ENCODE measurements at places on chromosomes 11 and 22.

GRCh38 chr22:27438271-27438980, 363.1 kb downstream of the MN1 start:
- no peaks in the 10 kb centered on the region for H3K4me1 ChIP-seq
- H3K4me3 ChIP-seq: no peak overlapping the region
- no peak overlapping the region for H3K27ac ChIP-seq
- no peaks in the 10 kb centered on the region for H3K36me3 ChIP-seq

GRCh38 chr11:80849253-80849652, 1408.4 kb upstream of the TENM4 start:
- H3K4me3 ChIP-seq: no peak overlapping the region
- H3K36me3 ChIP-seq: no peaks in the 10 kb centered on the region
- no peak for DNase-seq

DNA sequence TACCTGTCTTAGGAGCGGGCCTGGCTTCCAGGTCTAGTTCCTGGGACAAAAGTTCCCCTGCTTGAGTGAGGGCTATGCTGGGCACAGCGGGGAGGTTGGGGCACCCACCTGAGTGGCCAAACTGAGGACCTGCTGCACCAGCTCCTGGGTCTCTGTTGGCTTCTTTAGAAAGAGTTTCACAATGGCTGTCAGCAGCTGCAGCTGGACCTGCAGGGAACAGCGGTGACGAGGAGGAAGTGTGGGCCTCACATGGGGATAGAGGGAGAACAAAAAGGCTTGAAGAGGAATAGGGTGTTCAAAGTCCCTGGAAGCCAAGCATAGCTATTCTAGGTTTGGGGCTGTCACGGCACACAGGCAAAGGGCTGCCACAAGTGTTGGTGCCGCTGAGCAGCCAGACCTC, 26.7 kb upstream of the RASL10A start:
- H3K4me1 ChIP-seq: no peaks in the 10 kb centered on the region
- no peak for DNase-seq
- H3K4me3 ChIP-seq: no peak overlapping the region
- H3K27ac ChIP-seq: no peak overlapping the region
- H3K36me3 ChIP-seq: peaks cover 40% of the 10 kb centered on the region

DNA sequence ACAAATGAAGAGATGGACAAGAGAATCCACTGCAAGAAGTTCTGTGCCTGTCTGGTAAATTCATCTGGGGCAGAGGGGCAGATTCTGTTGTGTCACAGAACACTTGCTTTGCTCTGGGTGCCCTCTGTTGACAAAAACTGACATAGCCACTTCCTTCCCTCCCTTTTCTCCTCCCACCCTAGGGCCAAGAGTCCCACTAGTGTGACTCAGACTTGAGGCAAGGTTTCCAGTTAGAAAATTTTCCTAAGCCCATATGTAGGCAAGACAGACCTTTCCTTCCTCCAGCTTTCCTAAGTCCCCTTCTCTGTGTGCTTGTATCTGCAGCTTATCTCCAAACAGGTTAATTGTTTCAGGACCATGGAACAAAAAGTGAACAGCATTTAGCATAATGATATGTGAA, 106.8 kb downstream of the RBFOX2 start:
- H3K27ac ChIP-seq: no peak overlapping the region
- no peak overlapping the region for H3K4me3 ChIP-seq
- H3K27me3 ChIP-seq: peaks cover 3% of the 10 kb centered on the region

- no peaks in the 10 kb centered on the region for H3K4me1 ChIP-seq
- H3K27me3 ChIP-seq: no peaks in the 10 kb centered on the region
- DNase-seq: no peak
- H3K4me3 ChIP-seq: no peak overlapping the region
Measured at GRCh38 chr11:8415195-8415594, 151.5 kb upstream of the LMO1 start.

DNA sequence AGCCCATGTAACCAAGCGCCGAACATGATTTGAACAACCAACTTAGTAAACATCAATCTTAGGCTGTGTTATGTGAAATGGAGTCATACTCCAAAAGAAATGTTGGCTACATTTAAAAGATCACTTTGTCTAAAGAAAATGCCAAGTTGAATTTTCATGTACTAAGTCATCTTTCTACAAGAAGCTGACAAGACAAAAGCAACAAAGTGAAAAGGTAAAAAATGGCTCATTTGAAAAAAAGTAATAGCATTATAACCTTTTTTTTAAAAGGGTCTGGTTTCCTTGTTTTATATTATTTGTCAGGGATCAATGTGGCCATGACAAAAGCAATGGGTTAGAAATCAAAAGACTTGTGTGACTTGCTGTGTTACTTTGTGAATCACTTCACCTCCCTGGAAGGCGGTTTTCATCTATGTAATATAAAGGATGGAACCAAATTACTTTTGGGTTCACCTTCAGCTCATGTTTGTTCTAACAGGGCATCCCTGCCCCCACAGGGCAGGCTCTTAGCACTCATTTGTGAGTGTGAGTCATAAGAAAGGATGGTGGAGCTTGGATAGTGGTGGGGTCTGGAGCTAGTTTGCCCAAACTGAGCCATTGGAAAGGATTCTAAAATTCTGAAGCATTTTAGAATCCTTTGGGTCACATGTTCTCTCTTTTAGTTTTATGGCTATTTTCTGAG, 131.9 kb upstream of the MTMR2 start:
- peaks cover 47% of the 10 kb centered on the region for H3K4me1 ChIP-seq
- no peaks in the 10 kb centered on the region for H3K27me3 ChIP-seq
- peaks cover 9% of the 10 kb centered on the region for H3K36me3 ChIP-seq
- H3K4me3 ChIP-seq: no peak overlapping the region
- no peak overlapping the region for H3K27ac ChIP-seq

DNA sequence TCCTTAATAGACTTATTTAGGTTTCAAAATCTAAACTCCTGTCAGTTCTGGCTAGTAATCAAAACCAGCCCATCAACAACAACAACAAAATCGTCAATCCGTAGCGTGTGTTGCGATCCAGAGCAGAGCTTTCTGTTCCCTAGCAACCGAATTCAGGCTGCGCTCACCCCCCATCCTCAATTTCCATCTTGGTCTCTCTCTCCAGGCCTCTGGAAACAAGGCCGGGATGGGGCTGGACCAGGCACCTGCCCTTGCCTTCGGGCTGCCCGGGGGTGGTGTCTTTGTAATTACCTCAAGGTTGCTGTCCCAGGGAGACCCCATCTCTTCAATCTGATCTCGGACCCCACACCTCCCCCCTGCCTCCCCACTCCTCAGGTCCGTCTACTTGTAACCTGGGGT, 1341.5 kb downstream of the BRD1 start:
- H3K4me1 ChIP-seq: no peaks in the 10 kb centered on the region
- no peak overlapping the region for H3K27ac ChIP-seq
- no peaks in the 10 kb centered on the region for H3K36me3 ChIP-seq
- peaks cover 29% of the 10 kb centered on the region for H3K27me3 ChIP-seq
- no peak for DNase-seq
